CD8-positive, alpha-beta memory T cell (primary cell): ENCODE measurements at places on chromosomes 3 and 15. TPM values are rescaled to one million over a fixed set of nuclear protein-coding genes. Genes with fewer than 3 reads are reported as not detected.

- no peak for DNase-seq
Measured at GRCh38 chr3:124250053-124250452, 258.1 kb upstream of the ROPN1 start.

- DNase-seq = no peak
Measured at GRCh38 chr3:195078891-195079440, 192.0 kb downstream of the XXYLT1 start.

DNA sequence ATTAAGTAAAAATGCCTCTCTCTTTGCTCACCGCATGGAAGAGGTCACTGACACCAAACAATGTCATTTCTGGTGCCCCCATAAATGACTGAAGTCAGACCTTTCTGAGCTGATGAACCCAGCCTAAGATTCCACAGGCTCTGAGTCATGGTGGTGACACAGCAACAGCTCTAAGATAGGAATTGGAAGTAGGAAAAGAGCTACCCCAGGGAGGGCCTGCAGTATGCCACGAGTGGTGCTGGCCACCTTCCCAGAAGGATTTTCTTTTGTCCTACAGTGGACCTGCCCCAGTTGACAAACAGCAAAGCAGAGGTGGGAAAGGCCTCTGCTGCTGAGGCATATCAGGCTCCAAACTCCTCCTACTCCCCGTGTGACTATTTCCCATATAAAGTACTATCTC lies 208.1 kb downstream of the MINAR1 start:
- no peak for DNase-seq

The LDHAL6B gene
- not detected for total RNA-seq

The ANKRD63 gene
- not detected for total RNA-seq

DNA sequence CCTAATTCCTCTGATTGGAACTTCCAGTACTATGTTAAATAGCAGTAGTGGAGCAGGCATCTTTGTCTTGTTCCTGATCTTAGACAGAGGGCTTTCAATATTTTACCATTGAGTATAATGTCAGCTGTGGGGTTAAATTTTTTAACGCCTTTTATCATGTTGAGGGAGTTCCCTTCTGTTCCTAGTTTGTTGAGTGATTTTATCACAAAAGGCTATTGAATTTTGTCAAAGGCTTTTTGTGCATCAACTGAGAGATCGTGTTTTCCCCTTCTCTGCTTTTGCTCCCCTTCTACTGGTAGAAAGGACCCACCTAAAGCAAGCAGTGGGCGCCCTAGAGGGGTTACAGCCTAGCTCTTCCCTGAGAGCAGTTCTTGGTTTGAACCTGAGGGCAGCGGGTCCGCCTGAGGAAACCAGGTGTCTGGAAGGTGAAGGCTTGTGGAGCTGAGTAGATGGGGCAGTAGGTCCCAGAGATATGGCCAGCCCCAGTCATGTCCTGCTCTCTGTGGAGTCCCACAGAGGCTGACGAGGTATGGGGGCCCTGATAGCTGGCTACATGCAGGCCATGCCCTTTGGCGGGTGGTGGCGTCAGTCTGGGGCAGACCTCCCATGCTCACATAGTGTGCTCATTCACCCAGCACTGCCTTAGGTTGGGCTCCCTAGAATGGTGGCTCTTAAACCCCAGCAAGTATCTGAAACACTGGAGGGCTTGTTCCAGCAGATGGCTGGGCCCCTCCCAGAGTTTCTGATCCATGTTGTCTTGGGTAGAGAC lies 11.3 kb downstream of the HDAC11 start:
- no peak for DNase-seq

The TBC1D5 gene
- 45.1 TPM for total RNA-seq
